GM12878 (cell line): ENCODE measurements at places on chromosomes 4 and X.

DNA sequence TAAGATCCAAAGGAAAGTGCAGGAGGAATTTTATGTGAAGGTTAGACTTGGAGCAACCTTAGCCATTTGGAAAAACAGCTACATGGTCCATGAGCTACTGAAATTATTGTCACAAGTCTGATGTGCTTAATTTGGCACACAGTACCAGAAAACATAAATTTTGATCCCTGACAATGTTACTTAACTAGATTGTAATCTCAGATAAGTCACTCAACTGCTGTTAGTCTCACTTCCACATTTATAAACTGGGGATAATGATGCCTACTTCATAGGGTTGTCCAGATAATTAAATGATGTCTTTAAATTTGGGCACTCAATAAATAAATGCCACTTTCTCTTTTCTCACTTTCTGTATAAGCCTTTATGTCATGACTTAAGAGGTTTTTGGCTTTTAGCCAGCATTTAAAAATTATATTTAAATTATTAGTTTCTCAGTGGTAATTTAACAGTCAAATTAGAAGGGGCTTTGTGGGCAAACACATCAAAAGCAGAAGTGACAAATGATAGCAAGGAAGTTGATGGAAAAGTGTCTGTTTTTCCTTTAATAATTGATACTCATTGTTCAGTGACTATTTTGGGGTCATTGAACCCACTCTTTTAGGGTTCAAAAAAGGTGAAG lies 58.3 kb downstream of the PAQR3 start:
- no peak for DNase-seq

DNA sequence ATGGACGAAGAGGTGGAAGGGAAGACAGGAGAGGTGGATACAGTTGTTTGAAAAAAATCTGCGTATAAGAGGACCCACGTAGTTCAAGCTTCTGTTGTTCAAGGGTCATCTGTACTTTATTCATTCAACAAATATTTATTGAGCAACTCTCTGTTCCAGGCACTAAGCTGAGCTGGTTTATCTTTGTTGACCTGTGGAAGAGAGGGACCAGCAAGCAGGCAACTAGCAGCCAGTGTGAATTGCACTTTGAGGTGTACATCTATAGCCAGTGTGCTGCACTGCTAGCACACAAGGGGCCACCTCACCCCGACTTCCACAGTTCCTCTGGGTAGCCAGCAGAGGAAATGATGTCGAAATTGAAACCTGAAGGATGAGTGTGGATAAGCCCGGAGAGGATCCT lies 191.4 kb downstream of the SOWAHB start:
- no peak for DNase-seq

DNA sequence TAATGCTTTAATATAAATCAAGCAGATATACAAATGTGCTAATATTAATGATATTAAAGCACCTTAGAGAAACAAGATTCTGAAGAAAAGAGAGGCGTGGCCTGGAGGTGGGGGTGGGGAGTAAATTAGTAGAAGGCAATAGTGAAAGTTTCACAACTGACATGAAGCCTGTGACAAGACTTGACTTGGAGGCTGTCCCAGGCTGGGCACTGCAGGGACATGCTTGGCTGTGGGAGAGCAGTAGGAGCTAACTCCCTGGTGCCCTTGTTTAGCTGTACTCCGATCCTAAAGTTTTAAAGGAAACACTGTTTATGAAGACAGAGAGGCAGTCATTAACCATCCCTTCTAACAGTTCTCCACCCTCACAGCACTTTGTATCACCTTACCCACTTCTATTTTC lies 239.0 kb upstream of the MAB21L2 start:
- DNase-seq, result no peak

GRCh38 chrX:25600776-25601175 lies 537.4 kb upstream of the MAGEB18 start:
- no peak for DNase-seq

- no peak for DNase-seq
Observed at GRCh38 chrX:153642051-153642654, 4.8 kb upstream of the DUSP9 start.
